NCI-H2029 (cell line): ENCODE measurements at places on chromosomes 4 and X.

DNA sequence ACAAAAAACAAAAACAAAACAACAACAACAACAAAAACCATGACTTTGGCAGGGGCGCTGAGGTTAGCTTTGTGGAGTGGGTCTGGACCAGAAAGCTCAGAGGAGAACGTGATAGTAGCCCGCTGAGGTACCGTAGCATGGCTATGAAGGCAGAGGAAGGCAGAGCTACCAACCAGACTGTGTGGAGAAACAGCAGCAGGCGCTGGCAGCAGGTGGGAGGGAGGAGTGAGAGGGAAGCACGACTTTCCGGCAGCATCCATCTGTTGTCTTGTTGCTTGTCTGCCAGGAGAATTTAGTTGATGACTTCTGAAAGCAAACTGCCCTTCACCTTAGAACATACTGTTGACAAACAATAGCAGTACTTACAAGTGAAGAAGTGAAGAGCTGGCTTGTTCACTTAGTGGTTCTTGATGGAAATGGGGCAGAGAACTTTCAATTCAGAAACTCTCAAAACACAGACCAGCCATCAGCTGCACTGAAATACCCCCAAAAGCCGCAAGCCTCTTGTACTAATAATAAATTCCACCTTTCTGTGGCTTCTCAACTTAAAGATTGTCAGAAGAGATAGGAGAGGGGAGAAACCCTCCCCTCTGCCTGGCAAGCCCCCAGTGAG, 447.2 kb downstream of the SLITRK2 start:
- DNase-seq: no peak

GRCh38 chrX:153686711-153687110, 1.0 kb upstream of the SLC6A8 start:
- no peak for DNase-seq

DNA sequence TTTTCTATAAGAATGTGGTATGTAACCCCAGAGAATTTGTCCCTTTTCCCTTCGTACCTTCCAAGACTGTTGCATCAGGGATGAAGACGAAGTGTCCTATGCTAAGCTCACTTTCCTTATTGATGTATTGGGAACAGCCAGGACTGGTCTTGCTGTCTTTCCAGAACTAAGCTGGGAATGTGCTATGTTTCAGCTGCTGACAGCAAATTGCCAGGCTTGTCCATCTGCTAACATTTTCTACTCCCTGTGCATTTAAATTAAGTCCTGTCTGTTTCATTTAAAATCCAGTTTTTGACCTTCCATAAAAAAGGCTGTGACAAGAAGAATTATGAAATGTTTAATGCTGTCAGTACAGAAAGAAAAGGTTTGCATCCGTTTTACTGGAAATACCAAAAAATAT, 87.9 kb downstream of the ATP10D start:
- DNase-seq: no peak

GRCh38 chr4:44446191-44446590, 2.4 kb downstream of the KCTD8 start:
- no peak for DNase-seq

- no peak for DNase-seq
These were observed 12.2 kb upstream of the ODAM start for GRCh38 chr4:70183168-70183939.

DNA sequence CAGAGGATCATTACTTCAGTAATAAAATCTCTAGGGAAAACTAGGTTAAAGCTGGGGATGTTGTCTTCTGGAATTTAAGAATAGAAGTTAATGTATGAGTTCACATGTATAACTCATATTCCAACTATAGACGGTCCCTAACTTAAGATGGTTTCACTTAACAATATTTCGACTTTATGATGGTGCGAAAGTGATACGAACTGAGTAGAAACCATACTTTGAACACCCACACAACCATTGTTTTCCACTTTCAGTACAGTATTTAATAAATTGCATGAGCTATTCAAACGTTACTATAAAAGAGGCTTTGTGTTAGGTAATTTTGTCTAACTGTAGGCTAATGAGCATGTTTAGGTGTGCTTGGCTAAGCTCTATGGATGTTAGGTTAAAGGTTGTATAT, 38.7 kb downstream of the CCSER1 start:
- no peak for DNase-seq
